ENCODE measurements at places on chromosomes 5 and 9.

- no peak for DNase-seq
Observed at GRCh38 chr5:150640311-150641005, at the start of gene SYNPO. SYNPO (plus strand) TSS chr5:150640660; CDS start chr5:150648276, 7,616 bp downstream.

DNA sequence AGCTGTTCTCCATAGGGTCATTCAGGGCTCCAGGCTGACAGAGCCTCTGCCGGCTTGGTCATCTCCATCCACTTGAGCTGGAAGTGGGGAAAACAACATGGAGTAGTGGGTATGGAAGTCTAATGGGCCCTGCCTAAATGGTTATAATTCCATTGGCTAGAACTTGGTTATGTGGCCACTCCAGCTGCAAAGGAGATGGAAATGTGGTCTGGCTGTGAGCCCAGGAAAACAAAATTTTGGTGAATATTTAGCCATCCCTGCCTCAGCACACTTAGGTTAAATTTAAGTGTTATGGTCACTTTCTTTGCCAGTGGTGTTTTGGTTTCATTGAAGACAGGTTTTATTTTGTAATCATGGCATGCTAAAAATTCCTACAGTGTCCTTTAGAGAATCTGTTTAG, 112.3 kb downstream of the SMARCA2 start:
- DNase-seq: no peak

DNA sequence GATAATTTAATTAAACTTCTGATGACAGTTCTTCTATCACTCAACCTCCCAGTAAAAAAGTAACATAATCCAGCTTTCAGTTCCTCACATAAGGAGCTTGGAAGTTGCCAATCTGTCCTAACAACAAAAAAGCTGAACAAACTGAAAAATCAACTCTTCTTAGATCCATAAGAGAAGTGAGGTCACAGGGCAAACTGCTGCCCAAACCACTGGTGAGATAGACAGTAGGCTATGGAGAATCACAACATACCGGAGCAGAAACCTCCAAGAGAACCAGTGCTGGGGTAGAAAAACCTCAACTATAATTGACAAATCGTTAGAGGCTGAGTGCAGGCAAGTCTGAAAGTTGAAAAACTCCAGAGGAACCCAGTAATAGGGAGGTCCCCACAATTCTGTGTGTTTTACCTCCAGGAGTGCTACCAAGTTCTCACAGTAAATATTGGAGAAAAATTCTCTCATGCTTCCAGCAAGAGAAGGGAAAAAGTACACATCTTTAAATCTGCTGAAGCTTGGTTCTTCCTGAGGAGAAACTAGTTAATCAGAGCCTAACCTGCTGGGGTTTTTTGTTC, 300.0 kb downstream of the PDE4D start:
- no peak for DNase-seq

GRCh38 chr5:37835380-37835973, 4.4 kb downstream of the GDNF start:
- no peak for DNase-seq

DNA sequence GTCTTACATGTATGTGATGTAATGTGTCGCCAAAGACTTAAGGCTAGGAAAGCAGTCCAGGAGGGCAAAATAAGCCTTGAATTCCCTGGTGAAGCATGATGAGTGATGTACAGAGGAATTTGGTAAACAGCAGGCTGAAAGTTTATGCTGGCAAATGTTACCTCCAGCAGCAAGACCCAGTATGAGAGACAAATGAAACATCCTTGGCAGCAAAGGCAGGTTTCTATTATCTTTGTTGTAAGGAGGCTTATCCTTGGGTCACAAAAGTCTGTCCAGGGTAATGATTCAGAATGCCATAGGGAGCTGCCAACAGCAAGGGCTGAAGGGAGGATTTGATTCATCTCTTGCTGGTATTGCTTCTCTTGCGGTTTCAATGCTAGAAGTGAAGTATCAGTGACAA, 75.9 kb upstream of the HTR4 start:
- DNase-seq: no peak

DNA sequence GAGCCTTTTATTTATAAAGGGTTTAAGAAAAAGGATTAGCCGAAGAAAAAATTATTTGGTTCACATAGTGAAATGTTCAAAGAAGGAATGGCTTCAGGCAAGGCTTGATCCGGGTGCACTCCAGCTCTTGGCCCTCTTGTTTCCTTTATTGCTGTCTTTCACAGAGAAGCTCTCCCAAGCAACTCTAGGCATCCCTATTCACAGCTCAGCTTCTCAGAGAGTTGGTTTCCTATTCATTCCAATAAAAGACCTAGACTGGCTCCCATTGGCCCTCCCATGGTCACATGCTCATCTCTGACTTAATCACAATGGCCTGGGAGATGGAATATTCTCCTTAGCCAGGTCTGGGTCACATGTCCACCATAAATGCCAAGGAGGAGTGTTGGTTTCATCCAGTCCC, 9.4 kb upstream of the FGFR4 start:
- no peak for DNase-seq

DNA sequence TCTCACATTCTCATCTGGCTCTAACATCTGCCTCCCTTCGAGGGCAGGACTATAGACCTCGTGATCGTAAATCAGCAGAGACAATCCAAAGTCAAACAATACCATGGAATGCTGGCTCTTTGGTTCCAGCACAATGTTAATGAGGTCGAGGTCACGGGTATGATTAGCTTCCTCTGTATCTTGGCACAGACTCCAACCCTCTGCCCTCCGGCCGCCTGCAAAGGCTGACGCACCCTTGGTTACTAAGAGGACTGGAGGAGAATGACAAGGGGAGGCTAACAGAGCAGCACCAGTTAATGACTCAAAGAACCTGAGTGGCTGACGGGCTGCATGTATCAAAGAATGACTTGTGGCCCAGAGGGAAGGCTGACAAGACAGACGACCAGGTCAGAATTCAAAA, 10.1 kb downstream of the LHFPL2 start:
- no peak for DNase-seq

DNA sequence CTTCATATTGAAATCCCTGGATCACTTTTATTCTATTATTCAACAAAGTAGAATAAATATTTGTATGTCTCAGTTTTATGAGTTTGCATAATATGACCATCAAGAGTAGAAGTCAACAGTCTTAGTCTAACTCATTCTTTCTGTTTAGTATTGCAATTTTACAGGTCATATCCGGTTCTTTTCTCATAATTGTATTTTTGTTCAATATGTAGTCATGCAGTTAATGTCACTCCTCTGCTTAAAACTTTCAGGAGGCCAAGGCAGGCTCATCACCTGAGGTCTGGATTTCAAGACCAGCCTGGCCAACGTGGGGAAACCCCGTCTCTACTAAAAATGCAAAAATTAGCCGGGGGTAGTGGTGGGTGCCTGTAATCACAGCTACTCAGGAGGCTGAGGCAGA, 148.4 kb upstream of the TRPM3 start:
- DNase-seq: no peak

- no peak for DNase-seq
Observed at GRCh38 chr5:128762661-128763306, 202.5 kb upstream of the SLC27A6 start.

DNA sequence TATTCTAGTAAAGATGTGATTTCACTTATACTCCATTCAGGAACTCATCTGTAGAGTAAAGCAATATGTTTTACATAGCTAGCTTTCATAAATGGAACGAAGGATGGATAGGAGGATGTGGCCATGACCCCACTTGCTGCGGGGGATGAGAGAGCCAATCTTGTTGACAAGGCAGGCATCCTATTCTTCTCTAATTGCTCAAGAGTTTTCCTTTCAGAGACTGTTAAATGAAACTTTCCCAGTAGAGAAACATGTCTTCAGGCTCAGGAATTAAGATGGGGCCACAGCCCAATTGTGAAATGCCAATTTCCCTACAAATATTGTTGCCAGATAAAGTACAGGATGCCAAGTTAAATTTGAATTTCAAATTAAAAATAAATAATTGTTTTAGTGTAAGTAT, 196.2 kb upstream of the TUT7 start:
- no peak for DNase-seq

DNA sequence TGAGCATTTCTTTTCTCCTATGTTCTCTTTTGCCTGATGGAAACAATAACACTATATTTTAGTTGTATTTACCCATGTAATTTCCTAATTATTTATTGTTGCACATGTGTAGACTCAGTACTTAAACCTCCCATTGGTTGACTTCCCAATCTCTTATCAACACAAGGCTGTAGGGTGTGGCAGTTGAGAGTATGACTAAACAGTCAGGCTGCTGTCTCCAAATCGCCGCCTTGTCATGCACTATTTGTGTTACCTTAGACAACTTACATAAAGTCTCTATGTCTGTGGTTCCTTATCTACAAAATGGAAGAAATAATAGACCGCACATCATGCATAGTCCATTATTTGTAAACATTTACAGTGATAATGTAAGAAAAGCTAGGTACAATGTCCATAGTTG, 68.9 kb upstream of the EFNA5 start:
- DNase-seq: no peak
